ENCODE measurements at places on chromosomes 7 and 10. TPM values are rescaled to one million over a fixed set of nuclear protein-coding genes. Genes with fewer than 3 reads are reported as not detected.

Gene PNLIPRP3
- not detected for polyA plus RNA-seq

Gene PIK3AP1
- not detected for polyA plus RNA-seq

Gene CYP17A1
- not detected for polyA plus RNA-seq

Gene ADAM12
- 0.09 TPM for polyA plus RNA-seq

Gene CYP3A5
- not detected for polyA plus RNA-seq

Gene MEOX2
- not detected for polyA plus RNA-seq

Gene EPHA1
- not detected for polyA plus RNA-seq

Gene ACTL6B
- polyA plus RNA-seq = 389 TPM

Gene SPAM1
- polyA plus RNA-seq = not detected

Gene STEAP1
- not detected for polyA plus RNA-seq

Gene FRMD4A
- 41.4 TPM for polyA plus RNA-seq

All from neural cell (in vitro differentiated cells).